ENCODE measurements at places on chromosomes 12 and 14.

DNA sequence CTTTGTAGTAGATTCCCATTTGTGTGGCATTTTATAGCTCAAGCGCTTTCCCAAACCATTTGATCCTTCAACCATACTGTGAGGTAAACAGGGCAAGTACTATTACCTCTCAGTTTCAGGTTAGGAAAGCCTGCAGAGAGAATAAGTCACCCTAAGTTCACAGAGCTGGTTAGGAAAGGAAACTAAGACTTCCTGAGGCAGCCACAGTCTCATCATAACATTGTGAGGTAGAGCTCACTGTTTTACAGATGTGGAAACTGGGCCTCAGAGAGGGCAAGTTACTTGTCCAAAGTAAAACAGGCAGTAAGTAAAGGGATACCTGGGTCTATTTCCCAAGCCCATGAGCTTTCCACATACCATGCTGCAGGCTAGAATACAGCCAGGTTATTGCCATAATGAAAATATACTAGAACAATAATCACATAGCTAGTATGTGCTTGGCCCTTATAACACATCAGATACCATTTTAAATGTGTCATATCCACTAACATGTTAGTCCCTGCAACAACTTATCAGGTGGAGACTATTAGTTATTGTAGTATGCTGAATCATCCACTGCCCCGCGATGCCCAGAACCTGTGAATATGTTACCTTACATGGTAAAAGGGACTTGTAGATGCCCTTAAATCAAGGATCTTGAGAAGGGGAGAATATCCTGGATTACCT is 150.9 kb upstream of the GRIP1 start:
- no peak for DNase-seq

GRCh38 chr12:25903603-25904245 is 54.8 kb upstream of the RASSF8 start:
- no peak for DNase-seq

DNA sequence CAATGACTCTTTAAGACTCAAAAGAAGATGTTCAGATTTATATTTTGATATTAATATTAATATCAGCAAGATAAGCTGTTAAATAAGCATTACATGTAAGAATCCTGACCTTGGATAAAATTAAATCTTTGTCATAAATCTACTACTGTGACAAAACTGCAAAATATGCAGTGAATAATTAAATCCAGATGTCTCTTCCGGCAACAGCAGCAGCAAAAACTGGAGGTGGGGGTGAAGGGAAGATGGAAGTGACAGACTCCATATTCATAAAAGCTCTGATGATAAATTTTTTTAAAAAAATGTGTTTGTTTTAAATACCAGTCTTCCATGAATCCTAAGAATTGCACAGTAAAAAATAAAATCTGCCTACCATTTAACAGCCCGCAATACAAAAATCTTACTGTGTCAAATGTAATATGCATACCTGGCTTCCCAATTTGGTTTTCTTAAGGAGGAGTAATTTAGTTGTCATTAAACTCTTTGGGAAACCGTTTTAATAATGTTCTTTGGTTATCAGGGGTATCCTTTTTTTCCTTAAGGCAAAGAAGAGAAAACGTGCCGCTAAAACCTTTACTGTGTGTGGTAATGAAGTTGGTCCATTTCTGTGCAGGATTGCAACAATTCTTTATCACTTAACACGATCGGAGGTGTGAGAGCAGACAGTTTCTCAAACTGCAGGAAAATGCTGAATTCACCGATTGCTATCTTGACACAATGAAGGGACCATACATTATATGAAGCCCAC is 478.2 kb downstream of the DIO2 start:
- no peak for DNase-seq

GRCh38 chr12:2003676-2004112 is 563 bp downstream of the DCP1B start:
- no peak for DNase-seq

- no peak for DNase-seq
Observed at GRCh38 chr12:72673853-72674252, 401.7 kb downstream of the TRHDE start.

DNA sequence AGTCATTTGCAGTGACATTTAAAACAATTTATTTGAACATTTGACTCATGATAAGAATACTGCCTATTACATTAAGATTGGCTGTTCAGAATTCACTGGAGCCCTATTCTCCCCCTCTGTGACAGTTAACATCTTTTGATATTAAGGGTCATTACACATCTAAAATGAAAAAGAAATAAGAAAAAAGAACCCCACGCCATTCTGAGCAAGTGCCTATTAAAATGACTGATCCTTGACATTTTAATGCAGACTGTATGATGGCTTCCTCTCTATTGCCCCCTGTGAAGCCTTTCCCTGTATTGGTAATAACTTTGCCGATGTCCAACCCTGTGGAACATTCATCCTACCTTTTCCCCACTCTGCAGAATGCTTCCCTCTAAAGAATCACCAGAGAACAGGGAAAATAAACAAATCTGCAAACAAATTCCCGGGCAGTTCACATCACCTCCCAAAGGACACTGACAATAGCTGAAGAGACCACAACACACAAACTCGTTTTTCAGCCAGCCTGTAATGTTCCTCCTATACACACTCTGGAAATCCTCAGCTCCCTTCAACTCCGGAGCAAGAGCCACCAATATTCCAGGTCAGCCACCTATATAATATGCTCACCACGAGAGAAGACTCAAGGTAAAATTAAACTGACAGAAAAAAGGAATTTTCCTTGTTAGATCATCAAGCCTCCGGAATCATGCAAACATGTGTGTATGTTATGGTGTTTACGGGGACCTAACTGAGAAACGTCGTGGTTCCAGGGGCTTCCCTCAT is 2.1 kb downstream of the NIN start:
- no peak for DNase-seq

DNA sequence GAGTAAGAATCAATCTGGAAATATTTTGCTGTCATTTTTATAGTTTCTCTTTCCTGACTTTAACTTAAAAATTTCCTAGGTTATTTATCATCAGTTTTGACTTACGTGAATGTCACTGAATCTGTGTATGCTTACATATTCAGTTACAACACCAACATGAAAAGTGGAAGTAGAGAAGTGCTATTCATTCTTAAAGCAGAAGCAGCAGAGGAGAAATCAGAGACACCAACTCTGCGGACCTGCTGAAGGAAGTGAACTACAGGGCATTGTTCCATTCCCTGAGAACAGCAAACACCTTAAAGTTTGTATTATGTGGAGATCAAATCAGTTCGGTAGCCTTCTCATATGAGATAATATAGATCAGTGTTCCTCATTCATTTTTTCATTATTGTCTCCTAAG is 34.1 kb downstream of the RAD51B start:
- no peak for DNase-seq

DNA sequence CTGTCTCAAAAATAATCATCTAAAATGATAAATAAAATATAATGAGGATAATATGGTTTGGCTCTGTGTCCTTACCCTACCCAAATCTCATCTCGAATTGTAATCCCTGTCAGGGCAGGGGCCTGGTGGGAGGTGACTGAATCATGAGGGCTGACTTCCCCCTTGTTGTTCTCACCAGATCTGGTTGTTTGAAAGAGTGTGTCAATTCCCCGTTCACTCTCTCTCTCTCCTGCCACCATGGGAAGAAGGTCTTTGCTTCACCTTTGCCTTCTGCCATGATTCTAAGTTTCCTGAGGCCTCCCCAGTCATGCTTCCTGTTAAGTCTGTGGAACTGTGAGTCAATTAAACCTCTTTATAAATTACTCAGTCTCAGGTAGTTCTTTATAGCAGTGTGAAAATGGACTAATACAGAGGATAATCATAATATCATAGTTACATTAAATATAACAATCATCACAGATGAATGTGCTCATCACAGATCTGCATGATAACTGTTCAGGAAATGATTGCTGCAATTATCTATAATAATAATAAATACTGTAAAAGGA is 12.6 kb downstream of the EFCAB11 start:
- no peak for DNase-seq

- no peak for DNase-seq
Observed at GRCh38 chr14:87030197-87030596, 962.8 kb downstream of the GALC start.

DNA sequence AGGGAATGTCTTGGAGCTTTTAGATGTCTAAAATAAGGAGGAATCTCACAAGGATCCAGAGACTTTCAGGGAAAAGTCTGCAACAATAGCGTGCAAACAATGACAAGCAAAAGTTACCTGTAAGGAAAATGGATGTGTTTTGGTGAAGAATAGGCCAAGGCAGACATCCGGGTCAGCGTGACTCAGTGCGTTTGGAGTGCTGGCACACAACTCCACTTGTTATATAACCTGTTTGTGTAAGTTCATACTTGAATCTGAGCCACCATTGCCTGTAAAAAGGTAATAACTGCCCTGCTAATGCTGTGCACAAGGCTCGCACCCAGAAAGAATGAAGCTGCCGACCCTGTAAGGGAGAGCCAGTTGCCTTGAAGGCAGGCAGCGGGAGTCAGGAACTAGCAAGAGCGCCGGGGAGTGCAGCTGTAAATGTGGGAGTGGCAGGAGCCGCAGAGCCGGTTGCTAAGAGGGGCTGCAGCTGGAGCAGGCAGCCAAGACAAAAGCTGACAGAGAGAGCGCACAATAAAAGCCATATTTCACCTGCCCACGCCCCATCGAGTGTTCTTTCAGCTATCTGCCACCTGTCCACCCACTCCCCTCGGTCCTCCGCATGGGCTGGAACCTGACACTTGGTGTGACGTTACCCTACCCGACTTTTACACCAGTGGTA is 638.5 kb upstream of the MIS18BP1 start:
- no peak for DNase-seq

DNA sequence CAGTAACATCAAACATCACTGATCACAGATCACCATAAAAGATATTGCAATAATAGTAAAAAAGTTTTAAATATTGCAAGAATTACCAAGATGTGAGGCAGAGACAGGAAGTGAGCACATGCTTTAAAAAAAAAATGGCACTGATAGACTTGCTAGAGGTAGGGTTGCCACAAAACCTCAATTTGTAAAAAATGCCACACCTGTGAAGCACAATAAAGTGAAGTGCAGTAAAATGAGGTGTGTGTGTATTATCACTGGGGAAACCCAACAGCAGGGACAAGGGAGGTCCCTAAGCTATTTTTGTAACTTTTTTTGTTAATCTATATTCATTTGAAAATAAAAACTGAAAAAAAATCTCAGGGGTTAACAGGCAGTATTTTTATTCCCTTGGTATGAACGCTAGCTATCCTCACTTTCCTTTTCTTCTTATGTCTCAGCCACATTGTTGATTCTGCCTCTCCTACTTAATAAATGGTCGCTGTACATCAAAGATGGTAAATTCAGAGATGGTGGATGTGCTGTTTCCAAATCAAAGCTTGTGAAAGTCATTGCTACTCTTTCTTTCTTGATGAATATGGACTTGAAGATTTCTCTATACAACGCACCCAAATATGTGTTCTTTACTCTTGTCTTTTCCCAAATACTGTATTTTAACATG is 14.0 kb upstream of the KLRD1 start:
- no peak for DNase-seq

GRCh38 chr12:127280393-127281275 is 986.3 kb upstream of the TMEM132C start:
- DNase-seq = peak; percentile 49

- DNase-seq = no peak
Observed at GRCh38 chr14:104693482-104694431, 4.3 kb downstream of the INF2 start.

DNA sequence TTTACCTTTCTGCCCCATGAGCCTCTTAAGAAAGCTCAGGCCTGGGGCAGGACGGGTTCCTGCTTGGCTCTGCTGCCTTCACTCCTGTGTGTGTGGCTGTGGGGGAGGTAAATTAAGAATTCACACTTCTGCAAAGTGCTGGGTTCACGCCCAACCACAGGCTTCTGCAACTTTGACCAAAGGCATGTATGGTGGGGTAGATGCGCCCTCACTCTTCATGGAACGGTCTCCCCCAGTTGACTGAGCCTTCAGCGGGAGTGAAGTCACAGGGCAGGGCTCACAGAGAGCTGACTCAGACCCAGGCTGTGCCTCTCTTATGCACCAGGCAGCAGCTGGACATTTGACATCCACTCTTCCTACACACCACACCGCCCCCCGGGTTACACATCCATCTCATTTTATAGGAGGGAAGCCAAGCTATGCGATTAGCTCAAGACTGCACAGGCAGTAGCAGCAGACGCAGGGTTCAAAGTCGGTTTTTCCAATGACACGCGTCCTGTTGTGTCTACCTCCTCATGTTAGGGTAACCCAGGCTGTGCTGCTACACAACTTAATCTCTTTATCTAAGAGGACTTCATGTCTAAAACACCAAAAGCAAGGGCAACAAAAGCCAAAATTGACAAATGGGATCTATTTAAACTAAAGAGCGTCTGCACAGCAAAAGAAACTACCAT is 15.4 kb upstream of the BCL11B start:
- no peak for DNase-seq

DNA sequence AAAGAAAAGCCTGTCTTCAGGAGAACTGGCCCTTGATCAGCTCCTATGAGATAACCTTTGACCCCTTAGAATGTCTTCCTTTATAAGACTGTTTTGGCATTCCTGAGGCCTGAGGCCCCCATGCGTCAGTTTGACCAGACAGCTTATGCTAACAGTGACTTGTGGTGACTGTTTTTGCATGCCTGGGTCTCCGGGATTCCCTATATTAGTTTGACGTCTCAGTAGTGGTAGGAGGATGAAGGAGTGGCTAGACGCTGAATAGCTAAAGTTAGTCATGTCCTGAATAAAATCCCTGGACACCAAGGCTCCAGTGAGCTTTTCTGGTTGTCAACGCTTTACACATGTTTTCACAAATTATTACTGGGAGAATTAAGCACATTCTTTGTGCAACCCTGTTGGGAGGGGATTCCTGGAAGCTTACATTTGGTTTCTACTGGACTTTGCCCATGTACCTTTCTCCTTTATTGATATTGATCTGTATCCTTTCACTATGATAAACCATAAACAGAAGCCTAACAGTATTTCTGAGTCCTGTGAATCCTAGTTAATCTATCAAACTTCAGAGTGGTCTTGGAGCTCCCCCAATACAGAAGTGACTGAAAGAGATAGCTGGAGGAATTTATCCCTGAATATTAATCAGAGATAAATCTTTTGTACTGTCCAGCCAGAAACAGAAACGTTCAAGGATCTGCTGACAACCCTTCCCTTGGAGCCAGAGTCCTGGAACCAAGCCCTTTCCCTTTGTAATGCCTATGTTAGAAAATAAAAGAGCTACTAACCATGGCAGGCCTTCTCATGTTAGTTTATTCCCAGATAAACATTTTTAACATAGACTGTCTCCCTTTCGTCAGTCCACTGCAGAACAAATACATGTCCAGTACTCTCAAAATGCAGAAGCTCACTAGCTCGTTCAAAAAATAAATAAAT is 479.2 kb downstream of the RPS29 start:
- no peak for DNase-seq

DNA sequence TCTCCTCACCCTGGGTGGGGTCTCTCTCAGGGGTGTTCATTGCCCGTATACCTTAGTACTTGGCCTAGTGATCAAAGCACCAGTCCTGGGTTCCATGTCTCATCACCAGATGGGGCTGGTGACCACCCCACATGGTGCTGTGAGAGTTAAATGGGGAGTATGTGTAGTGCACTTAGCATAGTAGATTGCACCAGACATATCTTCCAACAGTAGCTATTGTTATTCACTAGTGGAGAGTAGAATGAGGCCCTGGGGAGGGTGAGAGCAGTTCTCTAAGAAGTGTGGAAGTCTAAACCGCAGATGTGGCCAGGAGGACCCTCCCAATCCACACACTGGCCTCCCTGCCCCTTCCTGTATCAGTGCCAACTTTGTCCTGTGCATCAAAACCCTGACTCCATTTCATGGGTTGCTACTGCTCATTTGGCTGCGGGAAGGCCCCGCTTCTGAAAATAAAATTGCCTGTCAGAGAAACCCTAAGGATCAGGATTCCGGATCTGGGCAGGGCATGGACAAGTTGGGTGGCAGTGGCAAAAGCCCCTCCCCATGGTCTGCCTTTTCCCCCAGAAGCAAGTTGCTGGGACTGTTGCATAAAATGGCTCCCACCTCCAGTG is 4.4 kb downstream of the CD9 start:
- DNase-seq = peak; percentile 28
